Motor neuron (in vitro differentiated cells): ENCODE measurements at places on chromosomes 5 and 9.

DNA sequence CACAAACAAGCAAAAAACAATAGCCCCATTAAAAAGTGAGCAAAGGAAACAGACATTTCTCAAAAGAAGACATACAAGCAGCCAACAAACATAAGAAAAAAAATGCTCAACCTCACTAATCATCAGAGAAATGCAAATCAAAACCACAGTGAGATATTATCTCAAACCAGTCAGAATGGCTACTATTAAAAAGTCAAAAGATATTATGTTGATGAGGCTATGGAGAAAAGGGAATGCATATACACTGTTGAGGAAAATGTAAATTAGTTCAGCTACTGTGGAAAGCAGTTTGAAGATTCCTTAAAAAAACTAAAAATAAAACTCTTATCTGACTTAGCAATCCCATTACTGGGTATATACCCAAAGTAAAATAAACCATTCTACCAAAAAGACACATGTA is 28.7 kb upstream of the BARX1 start:
- no peak for ATAC-seq

- ATAC-seq = no peak
Measured at GRCh38 chr5:154966874-154967273, 26.0 kb downstream of the MRPL22 start.

- ATAC-seq = no peak
Measured at GRCh38 chr9:7849362-7849761, 49.8 kb upstream of the DMAC1 start.

DNA sequence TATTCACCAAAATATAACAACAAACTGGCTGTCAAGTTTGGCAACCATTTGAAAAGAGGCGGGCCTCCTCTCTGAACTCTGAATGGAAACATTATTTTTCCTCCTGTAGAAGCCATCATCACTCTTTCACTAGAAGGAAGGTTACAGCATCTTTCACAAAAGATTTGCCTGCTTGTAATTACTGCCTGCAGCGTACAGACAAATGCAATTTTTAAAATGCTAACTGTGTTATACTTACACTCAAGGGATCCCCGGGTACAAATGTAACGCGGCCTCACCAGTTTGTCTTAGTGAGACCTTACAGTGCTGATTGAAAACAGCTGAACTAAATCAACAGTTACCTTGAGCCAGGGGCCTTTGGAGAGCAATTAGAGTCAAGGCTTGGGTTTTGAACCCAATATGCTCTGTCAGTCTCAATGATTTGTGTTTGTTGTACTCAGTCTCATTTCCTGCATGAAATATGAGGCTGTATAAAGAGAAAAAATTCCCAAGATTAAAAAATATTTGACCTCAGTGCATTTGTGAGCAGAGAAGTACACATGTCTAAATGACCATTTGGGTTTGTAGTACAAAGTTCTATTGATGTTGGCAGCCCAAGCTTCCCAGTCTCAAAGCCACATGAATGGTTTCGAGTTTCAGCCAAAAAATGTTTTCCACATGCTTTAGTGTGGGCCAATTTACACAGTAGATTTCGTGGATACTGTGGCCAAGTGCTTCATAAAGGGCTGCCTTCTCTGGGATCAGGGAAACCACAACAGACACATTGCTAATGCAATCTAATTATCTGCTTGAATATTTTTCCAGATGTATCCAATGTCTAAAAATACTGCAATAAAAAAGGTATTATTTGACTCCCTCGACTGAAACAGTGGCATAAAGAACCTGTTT is 500.0 kb downstream of the SPATA31D1 start:
- ATAC-seq = peak; percentile 44

DNA sequence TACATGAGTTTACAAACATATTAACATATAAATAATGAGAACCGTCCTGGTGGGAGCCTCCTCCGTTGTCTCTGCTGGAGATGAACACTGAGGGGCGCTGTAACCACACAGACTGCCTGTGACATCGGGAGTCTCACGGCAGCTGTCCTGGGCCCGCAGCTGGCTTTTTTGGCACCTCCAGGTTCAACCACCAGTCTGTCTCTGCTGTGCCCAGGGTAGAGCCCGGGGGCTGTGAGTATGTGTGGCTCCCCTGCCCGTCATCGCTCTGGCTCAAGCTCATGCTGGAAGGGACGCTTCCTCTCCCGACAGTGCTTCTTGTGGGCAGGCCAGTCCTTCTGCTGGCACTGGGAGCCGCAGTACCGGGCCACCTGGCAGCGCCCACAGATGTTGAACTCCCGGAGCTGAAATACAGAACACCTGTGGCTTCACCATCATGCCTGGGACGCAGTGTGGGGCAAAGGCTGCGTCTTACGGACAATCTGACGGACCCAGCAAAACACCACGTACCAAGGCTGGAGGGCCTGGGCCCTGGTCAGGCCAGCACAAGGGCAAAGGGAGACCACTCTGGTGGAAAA is 3.6 kb upstream of the DPH7 start:
- no peak for ATAC-seq

GRCh38 chr9:85715587-85715986 is 26.2 kb downstream of the AGTPBP1 start:
- ATAC-seq = no peak

- peak; percentile 5 for ATAC-seq
Measured at GRCh38 chr9:77981332-77981731, 50.3 kb downstream of the GNAQ start.

DNA sequence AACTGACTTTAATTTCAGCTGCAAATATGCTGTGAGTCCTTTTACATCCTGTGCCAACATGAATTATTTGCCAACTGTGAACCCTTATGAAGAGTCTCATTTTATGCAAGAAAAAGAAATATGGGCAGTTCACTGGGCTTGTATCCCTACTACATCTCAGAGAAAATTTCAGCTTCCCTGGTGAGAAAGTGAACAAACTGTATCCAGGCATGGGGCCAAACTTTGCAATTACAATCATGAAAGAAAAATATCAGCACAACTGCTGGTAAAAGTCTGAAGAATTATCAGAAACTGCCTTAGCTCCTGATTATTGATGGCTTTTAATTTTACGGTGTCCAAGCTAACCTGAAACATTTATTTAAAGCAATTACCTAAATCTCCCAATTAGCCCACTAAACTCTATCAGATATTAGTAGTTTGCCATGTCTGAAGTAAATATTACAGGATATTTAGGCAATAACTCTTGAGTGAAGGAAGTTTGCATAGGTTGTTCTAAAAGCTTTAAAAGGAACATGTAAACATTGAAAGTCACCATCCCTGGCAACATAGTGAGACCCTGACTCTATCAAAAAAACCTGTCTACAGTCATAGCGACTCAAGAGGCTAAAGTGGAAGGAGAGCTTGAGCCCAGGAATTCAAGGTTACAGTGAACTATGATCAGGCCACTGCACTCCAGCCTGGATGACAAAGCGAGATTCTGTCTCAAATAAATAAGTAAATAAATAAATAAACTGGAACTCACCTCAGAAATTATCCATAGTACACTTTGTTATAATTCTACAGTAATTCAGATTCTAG is 83.9 kb upstream of the HCN1 start:
- no peak for ATAC-seq

- no peak for ATAC-seq
Measured at GRCh38 chr9:113646491-113646890, 183.0 kb downstream of the RGS3 start.

DNA sequence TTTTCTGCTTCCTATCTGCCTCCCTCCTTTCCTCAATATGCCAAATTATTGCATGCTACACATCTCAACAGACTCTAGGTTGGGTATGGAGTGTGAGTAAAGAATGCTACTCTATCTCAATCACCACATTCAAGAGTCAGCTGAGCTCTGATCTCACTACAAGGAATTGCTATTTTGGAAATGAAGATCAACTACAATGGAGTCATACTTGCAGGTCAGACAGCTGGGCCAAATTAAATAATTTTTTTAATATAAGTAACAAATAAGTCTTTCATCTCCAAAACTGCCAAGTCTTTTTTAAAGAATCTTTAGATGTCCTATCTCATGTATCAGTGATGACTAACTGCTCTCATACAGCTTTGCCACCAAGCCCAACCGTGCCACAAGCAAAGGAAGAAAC is 64.0 kb downstream of the DEPDC1B start:
- no peak for ATAC-seq

GRCh38 chr9:20462410-20462809 is 159.9 kb downstream of the MLLT3 start:
- ATAC-seq = no peak

GRCh38 chr5:68137511-68138140 is 77.9 kb upstream of the PIK3R1 start:
- ATAC-seq = no peak

GRCh38 chr9:135591506-135592330 is 30.2 kb downstream of the PAEP start:
- ATAC-seq = no peak

- ATAC-seq = no peak
Measured at GRCh38 chr9:16898464-16898863, 28.0 kb upstream of the BNC2 start.

DNA sequence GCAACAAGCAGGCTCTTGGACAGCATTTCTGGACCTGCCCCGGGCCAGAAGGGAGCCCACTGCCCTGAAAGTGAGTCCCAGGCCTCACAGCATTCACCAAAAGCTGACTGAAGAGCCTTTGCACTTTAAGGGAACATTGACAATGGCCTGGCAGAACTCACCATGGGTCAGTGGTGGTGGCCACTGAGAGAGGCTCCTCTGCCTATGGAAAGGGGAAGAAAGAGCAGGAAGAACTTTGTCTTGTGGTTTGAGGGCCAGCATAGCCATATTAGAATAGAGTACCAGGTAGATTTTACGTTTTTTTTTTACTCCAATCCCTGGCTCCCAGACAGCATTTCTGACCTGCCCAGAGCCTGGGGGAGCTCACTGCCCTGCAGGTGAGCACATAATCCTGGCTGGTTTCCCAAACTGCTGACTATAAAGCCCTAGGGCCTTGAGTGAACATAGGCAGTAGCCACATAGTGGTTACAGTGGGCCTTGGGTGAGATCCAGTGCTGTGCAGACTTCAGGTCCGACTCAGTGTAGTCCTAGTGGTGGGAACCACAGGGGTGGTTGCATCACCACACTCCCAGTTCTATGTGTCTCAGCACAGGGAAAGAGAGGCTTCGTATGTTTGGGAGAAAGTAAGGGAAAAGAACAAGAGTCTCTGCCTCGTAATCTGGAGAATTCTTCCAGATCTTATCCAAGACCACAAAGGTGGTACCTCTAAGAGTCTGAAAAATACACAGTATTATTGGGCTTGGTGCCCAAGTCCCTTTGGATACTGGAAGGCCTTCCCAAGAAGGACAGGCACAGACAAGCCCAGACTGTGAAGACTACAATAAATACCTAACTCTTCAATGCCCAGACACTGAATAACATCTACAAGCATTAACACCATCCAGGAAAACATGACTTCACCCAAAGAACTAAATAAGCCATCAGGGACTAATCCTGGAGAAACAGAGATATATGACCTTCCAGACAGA is 89.5 kb downstream of the TSSK1B start:
- ATAC-seq = no peak

- ATAC-seq = peak; percentile 36
Measured at GRCh38 chr5:4883360-4883759, 256.8 kb upstream of the ADAMTS16 start.
